Hematopoietic multipotent progenitor cell treated with erythropoietin and hydrocortisone succinate and interleukin-3 and kit ligand, for 4 days (in vitro differentiated cells): ENCODE measurements at places on chromosomes 7 and 10.

GRCh38 chr7:151662251-151662826, 142.6 kb upstream of the RHEB start:
- DNase-seq, result no peak

GRCh38 chr7:116770941-116771340, 91.4 kb upstream of the CAPZA2 start:
- DNase-seq, result no peak

GRCh38 chr10:74544106-74544505, 282.3 kb upstream of the KAT6B start:
- no peak for DNase-seq

- no peak for DNase-seq
These were observed 26.6 kb upstream of the PSMG3 start for GRCh38 chr7:1596181-1597043.

- DNase-seq, result no peak
These were observed 17.7 kb downstream of the CACNB2 start for GRCh38 chr10:18157881-18158280.

GRCh38 chr7:13829914-13830900, 159.3 kb downstream of the ETV1 start:
- DNase-seq, result peak; percentile 4

DNA sequence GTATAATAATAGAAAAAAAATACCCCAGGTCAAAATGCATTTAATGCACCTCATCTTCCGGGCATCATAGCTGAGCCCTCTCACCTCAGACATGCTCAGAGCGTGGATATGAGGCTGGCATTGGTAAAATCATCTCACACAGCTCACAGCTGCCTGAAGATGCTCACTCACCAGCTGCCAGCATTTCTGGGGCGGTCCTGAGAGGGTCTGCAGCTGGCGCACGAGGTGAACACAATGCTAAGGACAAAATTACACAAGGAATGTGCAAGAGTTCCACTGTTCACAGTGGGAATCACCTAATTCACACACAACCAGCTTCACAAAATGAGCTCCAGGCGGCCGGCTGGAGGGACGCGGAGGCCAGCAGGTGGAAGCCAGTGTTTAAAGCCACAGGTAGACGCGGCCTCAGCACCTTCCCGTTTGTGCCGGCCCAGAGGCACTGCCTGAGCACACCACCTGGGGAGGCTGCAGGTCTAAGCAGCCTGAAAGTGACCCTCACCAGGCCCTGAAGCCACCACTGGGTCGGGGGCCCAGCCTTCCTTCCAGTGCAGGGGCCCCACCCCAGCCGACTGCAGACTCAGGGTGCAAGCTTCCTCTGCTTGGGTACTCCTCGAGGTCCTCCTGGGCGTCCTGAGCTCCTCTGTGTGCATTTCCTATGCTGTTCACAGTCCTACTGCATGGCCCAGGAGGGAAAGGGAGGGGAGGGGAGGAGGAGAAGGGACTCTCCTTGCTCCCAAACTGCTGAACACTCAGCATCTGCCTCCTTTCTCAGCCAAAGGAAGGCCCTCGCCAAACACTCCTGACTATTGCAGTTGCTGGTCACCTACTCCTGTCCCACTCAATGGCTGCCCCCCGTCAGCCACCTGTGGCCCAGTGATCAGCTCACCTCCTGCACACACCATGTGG, 61.2 kb upstream of the FAM20C start:
- no peak for DNase-seq

DNA sequence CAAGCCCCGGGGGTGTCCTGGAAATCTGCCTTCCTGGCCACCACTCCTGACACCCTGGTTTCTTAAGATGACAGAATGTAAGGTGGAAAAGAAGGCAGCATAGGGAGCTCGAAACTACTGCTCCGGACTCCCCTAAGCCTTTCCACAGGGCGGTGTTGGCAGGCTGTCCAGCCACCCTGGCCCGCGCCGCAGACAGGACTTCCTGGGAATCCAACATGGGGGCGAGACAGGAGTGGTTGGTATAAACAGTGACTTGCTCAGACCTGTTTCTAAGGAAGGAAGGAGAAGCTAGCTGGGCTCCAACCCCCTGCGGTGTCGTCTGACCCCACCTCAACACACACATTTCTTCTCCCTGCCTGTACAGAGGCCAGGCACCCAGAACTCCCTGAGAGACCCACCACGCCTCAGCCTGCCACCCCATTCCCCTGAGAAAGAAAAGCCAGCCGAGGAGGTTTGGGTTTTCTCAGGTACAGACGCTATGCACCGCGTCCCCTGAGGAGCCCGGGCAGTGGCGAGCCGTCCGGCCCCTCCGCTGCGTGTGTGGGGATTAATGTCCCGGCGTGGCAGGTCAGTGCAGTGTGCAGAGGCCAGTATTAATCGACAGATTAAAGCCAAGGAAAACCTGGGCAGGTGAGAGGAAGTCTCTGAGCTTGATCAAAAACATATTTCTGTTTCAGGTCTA, 349.6 kb upstream of the MKI67 start:
- no peak for DNase-seq

GRCh38 chr10:69957886-69958555, 94.6 kb upstream of the MACROH2A2 start:
- peak; percentile 70 for DNase-seq

- peak; percentile 44 for DNase-seq
These were observed 130.5 kb upstream of the DGKB start for GRCh38 chr7:15033039-15033438.

DNA sequence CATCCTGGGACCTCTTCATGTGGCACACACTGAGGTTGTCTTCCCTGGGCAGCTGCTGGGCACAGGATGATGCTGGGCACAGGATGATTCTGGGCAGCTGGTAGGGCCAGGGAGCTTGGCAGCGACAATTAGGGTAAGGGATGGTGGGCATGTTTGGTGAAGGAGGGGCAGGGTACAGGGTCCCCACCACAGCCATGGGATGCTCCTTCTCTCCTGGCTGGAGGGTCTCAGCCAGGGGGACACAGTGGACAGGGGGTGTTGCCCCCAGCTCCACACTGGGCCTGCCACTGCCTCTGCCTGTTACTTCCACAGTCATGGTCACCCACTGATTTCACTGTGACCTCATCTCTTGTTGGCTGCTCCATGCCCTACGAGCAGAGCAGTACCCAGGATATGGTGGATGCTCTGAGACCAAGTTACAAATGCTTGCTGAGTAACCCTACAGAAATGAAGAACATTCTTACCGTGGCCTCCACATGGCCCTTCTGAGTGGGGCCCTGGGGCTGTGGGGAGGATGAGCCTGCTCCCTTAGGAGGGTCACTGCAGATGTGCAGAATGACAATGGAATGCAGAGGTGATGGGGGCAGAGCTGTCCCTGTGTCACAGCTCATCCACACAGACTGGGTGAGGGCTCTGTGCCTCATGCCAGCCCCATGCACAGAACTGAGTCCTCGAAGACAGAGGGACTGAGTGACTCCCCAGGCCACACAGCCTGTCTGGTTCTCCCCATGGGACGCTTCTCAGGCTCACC, 28.4 kb upstream of the RET start:
- DNase-seq, result no peak

DNA sequence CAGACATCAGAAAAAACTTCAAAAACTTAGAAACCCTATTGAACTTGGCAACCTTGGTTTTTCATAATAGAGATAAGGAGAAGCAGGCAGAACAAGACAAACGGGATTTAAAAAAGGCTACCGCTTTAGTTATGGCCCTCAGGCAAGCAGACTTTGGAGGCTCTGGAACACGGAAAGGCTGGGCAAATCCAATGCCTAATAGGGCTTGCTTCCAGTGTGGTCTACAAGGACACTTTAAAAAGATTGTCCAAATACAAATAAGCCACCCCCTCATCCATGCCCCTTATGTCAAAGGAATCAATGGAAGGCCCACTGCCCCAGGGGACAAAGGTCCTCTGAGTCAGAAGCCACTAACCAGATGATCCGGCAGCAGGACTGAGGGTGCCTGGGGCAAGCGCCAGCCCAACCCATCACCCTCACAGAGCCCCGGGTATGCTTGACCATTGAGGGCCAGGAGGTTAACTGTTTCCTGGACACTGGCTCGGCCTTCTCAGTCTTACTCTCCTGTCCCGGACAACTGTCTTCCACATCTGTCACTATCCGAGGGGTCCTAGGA, 115.3 kb downstream of the NRCAM start:
- no peak for DNase-seq

- no peak for DNase-seq
These were observed 42.5 kb downstream of the ABLIM1 start for GRCh38 chr10:114615600-114616007.

GRCh38 chr7:49060743-49061142, 136.4 kb downstream of the CDC14C start:
- DNase-seq, result no peak

DNA sequence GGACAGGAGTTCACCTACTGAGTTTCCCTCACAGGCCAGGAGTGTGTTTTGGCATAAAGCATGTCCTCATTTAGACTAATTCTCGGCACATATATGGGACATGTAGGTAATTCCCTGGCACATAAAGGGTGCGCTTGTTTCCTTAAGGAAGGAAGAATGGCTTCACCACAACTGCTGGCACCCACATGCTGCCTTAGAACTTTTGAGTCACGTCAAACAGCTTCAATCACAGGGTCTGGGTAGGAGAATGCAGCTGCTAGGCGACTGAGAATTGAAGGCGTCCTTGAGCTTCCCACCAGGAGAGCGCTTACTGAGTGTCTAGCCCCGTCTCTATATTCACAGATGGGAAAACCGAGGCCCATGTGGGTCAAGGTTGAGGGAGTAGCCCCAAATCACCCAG, 146.1 kb downstream of the CHN2 start:
- DNase-seq, result no peak
